ENCODE measurements at places on chromosomes 3 and 15. TPM values are rescaled to one million over a fixed set of nuclear protein-coding genes. Genes with fewer than 3 reads are reported as not detected.

Gene REC114
- total RNA-seq, result not detected

Gene KY
- total RNA-seq, result 0.13 TPM

Gene SLC24A5
- not detected for total RNA-seq

Gene TMEM207
- not detected for total RNA-seq

Gene SUCLG2
- 38.6 TPM for total RNA-seq

Gene ACTR8
- total RNA-seq, result 18.4 TPM

Gene VILL
- total RNA-seq, result 0.30 TPM

Gene SAXO2
- 1.3 TPM for total RNA-seq

Gene SRPRB
- 56.9 TPM for total RNA-seq

Gene CCR8
- not detected for total RNA-seq

Gene CHRNA5
- total RNA-seq, result 30.9 TPM

Gene RASGRF1
- total RNA-seq, result 0.10 TPM

Gene A4GNT
- total RNA-seq, result not detected

Gene RASL12
- 0.10 TPM for total RNA-seq

Gene CHRM5
- total RNA-seq, result 0.06 TPM

Gene CHRNA3
- 0.35 TPM for total RNA-seq

Gene PPP1R14D
- not detected for total RNA-seq

Gene DZIP1L
- total RNA-seq, result 9.4 TPM

Gene LTF
- not detected for total RNA-seq

Gene SLC2A2
- not detected for total RNA-seq

Gene ALDH1L1
- total RNA-seq, result 0.08 TPM

Gene SUCNR1
- total RNA-seq, result 0.09 TPM

Gene PRSS50
- total RNA-seq, result not detected

Gene CPA3
- total RNA-seq, result not detected

Gene PTX3
- total RNA-seq, result 0.78 TPM

Gene ISLR
- total RNA-seq, result 0.43 TPM

Gene LYZL4
- not detected for total RNA-seq

Gene PLA2G4B
- 2.2 TPM for total RNA-seq

Gene RFC4
- 47.5 TPM for total RNA-seq

Gene KCNMB3
- total RNA-seq, result 0.95 TPM

Gene EFL1
- total RNA-seq, result 23.2 TPM

Gene FANCD2OS
- not detected for total RNA-seq

Gene STAB1
- 0.32 TPM for total RNA-seq

Gene KATNBL1
- total RNA-seq, result 29.6 TPM

Gene CERS3
- total RNA-seq, result not detected

Measured in A549 treated with GW870086 at 1 μM for 4 hours (cell line).